ENCODE measurements at places on chromosomes 2 and 18.

- DNase-seq: no peak
Measured at GRCh38 chr2:167856190-167856589, 391.2 kb downstream of the STK39 start.

GRCh38 chr2:111703759-111704158, 180.2 kb downstream of the ANAPC1 start:
- DNase-seq: no peak

DNA sequence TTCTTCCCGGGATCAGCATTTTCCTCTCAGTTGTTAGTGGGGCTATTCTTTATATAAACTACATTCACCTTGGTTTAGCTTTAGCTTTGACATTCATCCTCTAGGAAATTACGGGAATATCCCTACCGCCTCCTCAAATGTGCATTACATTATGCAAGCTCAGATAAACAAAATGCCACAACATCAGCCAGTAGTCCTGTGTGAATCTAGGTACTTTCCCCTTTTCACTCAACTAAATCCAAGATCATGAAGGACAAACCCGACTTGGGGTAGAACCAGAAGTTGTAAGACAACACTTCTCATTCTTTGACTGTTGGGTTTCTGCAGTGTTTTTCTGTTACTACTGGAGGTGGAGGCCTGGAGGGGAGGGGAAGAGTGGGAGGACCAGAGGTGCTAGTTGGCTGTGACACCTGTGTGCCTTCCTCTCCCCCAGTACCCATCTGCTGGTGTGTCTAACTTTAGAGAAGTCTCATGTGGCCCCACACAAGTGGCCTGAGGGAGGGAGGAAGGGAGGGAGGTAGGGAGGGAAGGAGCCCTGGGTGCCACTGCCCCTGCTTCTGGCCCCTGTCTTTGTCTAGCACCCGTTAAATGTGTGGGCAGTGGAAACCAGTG, 84.8 kb upstream of the BCL2L11 start:
- no peak for DNase-seq

- DNase-seq: no peak
Measured at GRCh38 chr2:9140645-9141044, 66.0 kb upstream of the ASAP2 start.

GRCh38 chr2:66070721-66071602, 364.0 kb upstream of the MEIS1 start:
- DNase-seq: no peak

- DNase-seq: no peak
Measured at GRCh38 chr2:192053921-192054320, 140.8 kb downstream of the TMEFF2 start.

- DNase-seq: peak; percentile 25
Measured at GRCh38 chr2:199261239-199261638, 196.5 kb downstream of the SATB2 start.

DNA sequence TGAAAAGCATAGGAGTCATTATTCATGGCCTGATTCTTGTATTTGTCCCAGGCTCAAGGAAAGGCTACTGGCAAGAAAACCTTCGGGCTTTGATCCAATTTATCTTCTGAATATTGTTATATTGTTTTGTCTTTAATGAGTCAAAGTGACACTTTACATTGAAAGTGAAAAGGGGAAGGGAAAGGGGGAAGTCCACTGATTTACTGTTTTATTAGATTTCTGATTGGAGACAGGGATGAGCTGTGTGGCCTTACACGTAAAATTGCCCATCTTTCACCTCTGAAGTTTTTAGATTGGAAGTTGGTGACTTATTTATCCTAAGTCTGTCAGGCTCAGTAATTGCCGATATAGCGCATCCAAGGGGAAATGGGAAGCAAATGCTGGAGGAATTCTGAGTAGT, 843.8 kb upstream of the LRRTM1 start:
- no peak for DNase-seq

DNA sequence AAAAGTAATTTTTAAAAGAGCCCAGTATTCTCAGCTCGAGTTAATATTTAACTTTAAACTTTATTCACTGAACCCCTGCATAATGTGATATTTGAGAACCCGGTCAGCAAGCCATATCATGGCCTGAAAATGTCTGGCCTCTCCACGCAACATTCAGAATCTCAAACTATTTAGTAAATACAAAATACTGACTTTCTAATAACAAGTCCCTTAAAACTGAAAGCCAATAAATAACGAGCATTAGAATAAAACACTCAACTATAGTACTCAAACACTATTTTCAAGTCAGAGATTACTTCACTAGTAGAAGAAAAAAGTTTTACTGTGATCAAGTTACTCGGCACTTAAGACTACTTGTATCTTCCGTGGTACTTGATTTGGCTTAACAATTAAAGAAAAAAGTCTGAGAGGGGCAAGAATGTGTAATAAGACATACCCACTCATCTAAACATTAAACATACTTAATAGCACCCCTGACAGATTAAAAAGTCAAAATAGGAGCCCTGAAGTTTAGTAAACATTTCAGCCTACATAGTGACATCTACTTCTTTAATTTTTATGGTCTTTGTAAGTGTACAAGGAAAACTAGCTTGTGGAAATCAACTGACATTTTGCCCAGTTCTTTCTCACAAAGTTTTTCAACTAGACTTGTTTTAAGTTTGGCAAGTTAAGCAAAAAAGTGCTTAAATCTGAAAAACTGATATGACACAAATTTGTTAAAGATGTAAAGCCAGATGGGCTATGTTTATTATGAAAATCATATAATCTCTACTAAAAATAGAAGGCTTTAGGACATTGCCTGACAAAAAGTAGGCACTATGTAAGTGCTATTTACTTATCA, 38.2 kb downstream of the RTN4 start:
- no peak for DNase-seq

- no peak for DNase-seq
Measured at GRCh38 chr2:177270531-177270930, 6.0 kb upstream of the NFE2L2 start.

- no peak for DNase-seq
Measured at GRCh38 chr2:111642586-111643327, 241.2 kb downstream of the ANAPC1 start.

All from NCI-H446 treated with DMSO at 0.1 percent for 48 hours (cell line).